ENCODE measurements at places on chromosomes 6 and 20. TPM values are rescaled to one million over a fixed set of nuclear protein-coding genes. Genes with fewer than 3 reads are reported as not detected.
A peak's percentile ranks its signal among the peaks of the same experiment; 100 is the strongest.

DNA sequence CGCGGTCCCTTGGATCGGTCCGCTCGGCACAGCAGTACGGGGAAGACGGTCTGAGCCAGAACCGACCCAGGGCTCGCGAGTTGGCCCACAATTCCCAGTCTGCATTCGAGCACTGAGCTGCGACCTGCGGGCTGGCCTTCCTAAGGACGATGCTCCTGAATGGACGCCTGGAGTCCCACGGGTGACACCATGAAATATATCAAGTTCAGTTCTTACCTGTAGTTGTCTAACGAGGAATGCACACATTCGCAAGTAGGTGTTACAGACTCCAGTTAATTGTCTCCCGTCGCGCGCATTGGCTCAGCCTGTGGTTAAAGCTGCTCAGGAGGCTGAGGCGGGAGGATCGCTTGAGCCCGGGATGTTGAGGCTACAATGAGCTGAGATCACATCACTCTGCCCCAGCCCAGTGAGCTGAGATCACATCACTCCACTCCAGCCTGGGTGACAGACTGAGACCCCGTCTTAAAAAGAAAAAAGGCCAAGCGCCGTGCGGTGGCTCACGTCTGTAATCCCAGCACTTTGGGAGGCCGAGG, 802 bp downstream of the PEX7 start:
- no peak for DNase-seq

DNA sequence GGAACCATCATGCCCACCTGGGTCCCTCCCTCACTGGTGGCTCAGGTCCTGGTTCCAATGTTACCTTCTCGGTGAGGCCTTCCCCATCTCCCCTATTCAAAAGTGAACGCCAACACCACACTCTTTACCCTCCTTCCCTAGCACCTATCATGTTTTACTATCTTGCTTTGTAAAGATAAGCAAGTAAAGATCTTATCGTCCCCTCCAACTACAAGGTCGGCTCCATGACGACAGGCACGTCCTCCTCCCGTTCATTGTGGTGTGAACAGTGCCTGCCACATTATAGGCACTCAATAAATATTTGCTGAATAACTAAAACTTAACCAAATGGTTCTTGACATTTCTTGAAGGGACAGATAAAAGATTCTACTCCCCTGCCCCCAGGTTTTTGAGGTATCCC, 147.1 kb downstream of the PREX1 start:
- no peak for DNase-seq

DNA sequence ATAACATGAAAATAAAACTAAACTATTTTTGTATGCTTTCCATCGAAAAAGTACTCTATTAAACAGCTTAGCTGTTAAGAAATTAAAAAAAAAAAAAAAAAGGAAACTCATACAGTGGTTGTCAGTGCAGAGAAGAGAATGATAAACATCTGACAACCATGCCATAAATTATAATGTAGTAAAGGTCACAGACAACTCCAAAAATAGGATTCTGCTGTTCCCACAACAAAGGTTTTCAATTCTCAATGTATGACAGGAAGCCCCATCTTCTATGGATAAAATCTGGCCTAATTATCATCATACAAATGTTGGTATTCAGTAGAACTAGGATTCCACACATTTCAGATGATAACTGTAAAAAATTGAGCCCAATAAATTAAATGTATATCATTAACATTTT, 5.0 kb downstream of the PLN start:
- DNase-seq = no peak

GRCh38 chr6:52416629-52417151, 3.5 kb upstream of the EFHC1 start:
- peak; percentile 73 for DNase-seq

DNA sequence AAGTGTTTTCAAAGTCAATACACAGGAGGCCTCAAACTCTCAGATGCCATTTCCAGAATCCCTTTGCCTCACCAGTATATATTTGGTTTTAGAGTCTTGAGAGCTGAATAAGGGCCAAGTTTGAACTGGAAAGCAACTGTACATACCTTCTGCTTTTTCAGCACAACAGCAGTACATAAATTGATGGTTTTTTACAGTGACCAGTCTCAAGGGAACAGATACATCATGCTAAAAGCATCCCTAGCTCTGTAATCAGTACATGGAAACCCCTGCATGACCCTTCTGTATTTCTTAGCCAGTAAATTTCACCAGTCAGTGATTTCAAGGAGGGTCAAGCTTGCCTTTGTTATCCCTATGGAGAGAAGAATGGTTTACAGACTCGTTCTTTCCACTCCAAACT, 40.6 kb upstream of the ECHDC1 start:
- no peak for DNase-seq

DNA sequence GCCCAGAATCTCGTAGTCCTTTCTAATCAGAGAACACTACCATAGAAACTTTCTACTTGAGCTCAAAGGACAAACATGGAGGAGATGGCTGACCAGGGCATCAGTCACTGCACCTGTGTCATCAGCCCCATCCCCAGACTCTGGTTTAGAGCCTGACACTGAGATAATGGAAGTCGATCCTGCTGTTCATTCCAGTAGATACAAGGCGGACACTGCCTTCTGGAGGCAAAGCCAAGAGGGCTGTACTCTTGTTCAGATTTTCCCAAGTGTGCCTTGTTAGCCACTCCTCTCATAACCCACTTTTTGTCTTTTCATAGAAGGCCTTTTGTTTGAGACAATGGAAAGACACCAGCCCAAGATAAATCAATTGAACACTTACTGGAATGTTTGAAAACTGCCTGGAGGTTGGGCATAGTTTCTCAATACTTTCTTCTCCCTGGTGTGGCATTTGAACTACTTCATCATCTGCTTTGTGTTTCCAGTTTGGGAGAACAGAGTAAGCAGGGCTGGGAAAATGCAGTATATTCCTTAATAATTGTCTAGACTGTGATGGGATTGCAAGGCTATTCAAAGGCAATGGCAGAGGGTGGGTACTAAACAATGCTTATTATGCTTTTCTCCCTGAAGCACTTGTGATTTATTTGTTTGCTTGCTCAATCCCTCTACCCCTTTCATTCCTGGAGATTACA, 99.7 kb downstream of the CLIC5 start:
- DNase-seq = no peak

DNA sequence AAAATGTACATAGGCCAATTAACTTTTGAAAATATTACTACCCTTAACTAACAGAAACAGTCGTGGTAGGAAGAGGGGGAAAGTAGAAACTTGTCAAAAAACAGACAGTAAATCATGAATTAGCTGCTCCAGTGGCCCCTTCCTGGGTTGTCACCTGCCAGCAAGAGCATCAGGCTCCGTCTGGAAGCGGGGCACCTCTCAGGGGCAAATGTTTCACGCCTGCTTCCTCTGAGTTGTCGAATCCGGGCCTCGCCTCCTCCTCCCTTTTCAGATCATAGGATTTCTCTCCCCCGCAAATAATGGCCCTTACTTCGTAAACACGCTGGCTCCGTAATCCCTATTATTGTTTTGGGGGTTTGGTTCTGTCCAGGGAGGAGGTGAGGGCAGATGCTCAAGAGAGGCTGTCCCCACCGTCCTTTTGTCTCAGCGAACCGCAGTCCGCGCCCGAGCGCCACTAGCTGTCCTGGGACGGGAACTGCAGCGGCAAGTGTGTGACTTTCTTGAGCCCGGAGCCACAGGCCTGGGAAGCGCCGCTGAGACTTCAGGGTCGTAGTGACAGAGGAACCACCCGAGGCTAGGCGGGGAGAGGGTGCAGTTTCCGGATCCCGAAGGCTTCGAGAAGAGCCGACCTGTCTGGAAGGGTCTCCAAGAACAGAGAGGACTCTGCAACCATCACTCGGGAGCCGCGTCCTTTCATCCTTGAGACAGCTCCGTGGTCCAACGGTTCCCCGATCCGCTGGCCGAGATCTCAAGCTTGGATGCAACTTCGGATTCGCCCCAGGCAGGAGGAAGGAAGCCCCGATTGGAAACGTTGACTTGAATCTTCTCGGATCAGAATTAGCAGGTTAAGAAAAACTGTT, 214.5 kb upstream of the ZNF184 start:
- DNase-seq = peak; percentile 81

The CST5 gene
- not detected for total RNA-seq

The TMEM74B gene
- not detected for total RNA-seq

DNA sequence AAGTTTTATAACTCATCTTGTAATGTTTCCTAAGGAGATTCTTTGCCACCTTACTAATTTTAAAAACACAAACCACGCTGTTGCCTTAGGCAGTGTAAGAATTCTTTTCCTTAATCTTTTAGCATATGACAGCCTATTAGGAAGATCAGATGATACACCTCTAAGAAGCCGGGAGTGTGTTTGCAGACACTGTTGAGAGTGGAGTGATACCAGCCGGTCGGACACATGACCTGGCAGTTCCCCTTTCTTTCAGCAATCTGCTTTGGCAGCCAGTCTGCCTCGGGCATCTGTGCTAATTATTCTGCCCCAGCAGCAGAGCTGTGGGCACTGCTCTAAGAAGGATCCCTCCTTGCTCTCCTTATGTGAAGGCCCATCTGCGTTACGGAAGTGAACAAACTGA, 50.9 kb downstream of the PLCB4 start:
- DNase-seq = peak; percentile 35

The DEFB124 gene
- total RNA-seq = not detected

The SLC12A5 gene
- total RNA-seq = 0.21 TPM

The CLDN20 gene
- total RNA-seq = not detected

Data from H4 (cell line).